ENCODE measurements at places on chromosomes 2 and 18.
A peak's percentile ranks its signal among the peaks of the same experiment; 100 is the strongest.

GRCh38 chr2:157327200-157327599, 1.6 kb upstream of the ERMN start:
- DNase-seq = no peak

DNA sequence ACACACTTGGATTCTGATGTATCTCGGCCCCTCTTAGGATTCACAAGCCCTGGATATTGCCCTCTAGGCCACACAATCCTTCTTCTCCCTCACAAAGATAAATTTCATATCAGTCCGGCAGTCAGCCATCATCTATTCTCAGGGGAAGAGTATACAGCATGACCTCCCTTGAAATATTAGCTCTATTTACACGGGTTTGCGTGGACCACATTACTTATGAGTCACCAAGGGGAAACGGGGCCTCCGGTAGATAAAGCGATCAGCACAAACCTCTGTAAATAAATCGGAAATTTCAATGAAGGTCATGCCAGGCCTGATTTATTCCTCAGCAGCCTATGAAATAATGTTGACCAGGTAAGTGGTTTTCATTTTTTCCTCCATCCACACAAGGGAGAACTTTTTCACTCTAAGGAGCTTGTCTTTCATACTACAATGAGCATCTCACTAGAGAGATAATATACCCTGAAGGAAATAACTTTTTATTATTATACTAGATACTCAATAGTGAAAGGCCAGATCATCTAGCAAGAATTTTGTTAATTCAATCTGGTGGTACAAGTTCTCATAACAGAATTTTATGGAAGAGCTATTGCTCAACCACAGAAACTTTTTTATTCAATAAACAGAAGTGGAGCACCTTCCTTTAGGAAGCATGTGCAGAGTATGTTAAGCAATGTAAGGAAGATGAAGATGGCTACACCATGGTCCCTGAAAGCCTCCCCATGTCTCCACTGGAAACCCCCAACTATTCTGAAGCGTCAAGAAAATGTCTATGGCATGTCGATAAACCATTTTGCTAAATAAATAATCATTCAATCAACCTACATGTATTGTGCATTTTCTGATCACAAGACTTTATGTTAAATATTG, 125.2 kb upstream of the PIK3C3 start:
- no peak for DNase-seq

DNA sequence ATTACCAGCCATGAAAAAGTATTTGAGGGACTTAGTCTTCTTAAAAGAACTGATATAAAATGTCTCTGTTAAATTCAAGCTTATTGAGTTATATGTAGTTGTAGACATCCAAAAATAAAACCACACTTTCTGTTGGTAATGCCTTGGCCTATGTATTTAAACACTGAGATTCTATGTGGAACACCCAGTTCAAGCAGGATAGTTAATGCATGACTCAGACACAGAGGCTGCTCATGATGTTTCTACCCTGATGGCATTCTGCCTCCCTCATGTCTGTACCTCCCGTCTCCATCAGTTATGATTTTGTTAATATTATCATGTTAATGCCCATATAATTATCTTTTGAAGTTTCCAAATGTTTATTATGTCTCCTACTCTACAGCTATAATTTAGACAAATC, 164.5 kb downstream of the XIRP2 start:
- no peak for DNase-seq

GRCh38 chr2:204437815-204438756, 107.2 kb upstream of the PARD3B start:
- no peak for DNase-seq

DNA sequence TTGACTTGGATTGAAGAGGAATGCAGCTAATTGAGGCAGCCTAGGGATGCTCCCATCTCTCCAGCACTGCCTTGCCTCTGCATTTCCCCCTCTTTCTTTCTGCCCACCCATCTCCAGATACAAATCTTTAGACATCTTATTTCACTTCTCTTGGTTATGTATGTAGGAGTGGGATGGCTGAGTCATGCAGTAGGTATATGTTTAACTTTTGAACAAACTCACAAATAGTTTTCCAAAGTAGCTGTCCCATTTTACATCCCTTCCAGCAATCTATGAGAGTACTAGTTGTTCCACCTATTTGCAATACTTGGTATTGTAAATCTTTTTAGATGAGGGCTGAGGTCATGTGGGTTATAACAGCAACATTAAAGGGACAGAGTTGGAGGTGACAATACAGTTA, 329.9 kb downstream of the DYSF start:
- no peak for DNase-seq

DNA sequence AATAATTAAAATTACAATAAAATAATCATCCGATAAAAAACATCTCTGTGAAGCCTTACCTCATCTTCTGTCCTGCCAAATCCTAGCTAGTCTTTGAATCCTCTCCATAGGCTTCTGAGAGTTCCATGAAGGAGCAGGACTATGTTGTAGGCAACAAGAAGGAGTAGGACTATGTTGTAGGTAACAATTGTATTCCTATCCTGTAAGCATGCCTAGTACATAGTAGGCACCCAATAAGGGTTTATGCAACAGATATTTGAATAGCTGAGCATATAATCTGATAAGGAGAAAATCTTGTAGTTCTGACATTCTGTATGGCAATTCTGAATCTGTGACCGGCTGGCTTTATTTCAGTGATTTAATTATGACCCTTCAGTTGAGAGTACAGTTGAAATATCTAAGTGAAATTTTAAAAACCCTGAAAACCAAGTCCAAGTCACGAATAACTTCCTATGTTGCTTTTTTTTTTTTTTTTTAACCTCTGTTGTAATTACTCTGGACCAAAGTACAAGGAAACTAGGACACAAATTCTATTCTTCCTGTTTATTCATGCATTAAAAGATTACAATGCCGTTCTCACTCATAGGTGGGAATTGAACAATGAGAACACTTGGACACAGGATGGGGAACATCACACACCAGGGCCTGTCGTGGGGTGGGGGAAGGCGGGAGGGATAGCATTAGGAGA, 27.8 kb downstream of the VWA3B start:
- peak; percentile 15 for DNase-seq

Measured in neuronal stem cell (in vitro differentiated cells).